ENCODE measurements at places on chromosomes 2 and 18.

GRCh38 chr2:123609077-123609476 is 416.0 kb upstream of the CNTNAP5 start:
- no peak for DNase-seq

DNA sequence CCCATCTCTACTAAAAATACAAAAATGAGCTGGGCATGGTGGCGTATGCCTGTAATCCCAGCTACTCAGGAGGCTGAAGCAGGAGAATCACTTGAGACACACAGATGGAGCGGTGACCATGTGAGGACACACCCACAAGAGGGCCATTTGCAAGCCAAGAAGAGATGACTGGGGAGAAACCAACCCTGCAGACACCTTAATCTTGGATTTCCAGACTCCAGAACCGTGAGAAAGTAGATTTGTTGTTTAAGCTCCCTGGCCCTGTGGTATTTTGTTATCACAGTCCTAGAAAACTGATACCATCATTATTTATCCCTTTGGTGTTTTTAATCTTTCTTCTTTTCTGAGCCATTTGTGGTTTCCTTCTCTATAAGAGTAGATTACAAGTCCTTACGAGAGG is 88.6 kb upstream of the ID2 start:
- no peak for DNase-seq

DNA sequence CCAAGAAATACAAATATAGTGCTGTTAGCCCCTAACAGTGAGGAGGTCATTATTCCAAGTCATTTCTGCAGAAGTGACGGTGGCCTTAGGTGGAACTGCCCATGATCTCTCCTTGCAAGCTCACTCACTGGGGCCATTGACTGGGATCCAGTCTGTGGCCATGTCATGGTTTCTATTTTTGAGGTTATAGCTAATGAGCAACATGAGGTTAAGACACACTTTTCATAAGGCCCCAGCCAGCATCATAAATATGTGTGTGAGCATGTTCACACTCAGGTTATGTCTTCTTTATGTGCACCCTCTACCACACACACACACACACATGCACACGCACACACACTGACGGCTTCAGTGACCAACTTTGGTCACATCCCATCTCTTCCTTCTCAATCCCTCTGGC is 484 bp downstream of the AFF3 start:
- DNase-seq, result no peak

DNA sequence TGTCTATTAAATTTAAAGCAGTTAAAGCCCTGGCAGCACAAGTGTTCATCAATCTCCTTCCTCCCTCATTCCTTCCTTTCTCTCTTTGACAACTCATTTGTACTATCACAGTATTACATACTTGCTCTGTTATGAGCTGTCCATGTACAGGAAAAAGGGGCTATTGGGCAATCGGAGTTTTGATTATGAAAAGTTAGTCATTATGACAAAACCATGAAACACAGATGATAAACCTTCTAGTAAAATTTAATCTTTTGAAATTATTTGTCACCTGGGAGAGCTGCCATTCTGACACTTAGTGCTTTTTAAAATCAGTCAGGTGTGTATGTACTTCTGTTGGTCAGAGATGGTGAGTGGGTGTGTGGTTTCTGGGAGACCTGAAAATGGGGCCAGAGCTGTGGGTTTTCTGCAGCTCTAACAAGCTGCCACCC is 39.4 kb downstream of the MAP4K4 start:
- no peak for DNase-seq

DNA sequence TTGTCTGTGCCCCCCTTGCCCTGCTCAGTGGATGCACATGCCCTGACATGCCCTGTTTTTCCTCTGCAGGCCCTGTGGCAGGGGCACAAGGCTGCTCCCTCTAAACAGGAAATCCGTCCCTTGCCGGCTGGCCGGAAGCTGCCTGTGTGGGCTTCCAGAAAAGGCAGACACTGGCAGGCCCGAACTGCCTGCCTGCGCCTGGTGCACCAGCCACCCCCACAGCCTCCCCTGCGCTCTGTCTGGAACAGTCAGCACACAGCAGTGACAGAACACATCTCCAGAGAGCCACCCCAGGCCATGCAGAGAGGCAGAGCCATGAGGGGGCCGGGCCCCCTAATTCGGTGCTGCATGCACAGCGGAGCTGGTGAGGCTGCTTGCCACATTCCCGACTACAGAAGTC is 33.5 kb downstream of the LOXHD1 start:
- no peak for DNase-seq

DNA sequence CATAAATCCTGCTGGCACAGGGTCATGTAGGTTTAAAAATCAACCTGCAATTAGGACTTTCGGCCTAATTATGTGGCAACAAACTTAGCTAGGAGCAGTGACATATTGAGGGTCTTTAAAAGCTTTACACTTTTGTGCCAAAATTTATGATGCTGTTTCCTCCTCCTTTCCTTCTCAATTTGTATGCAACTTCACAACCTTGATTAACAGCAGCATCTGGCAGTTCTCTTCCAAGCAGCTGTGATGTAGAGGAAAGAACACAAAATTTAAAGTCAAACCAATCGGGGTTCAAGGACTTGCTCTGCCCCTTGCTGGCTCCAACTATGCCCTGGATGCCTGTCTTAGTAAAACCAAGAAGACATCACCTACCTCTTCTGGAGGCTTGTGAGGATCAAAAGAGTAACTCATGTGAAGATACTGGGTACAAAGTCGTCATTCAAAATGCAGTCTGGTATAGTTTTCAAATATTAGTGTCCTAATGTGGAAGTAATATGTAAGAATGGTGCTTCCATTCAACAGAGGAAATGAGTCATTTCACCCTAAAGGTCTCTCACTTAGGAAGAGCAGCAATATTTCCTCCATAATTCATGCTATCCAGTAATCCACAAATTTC is 94.7 kb downstream of the ANKRD44 start:
- DNase-seq, result no peak

DNA sequence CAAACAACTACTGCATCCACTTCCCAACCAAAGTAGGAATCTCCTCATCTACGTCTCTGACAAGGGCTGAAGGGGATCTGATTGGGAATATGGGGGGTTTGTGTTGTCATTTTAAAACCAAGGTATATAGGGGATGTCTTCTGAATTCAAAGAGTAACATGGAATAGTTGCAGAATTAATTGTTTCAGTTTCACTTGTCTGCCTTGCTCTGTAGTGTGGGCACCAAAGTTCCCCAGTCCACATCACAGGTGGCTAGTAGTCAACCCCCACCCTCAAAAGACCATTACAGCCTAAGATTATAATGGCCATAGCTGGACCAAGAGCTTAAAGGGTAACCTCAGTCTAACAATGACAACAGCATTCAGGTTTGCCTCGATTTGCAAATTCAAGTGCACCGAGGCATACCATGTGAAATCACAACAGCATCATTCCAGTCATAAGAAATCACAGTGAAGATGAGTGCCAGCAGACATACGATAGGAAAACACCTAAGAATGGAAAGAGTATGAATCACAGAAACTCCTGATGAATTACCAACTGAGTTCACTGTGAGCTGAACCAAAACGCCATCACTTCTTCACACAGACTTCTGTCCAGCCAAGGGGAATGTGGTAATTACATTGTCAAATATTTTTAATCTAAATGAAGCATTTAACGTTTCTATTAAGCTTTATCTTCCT is 52.4 kb downstream of the MYO5B start:
- no peak for DNase-seq

DNA sequence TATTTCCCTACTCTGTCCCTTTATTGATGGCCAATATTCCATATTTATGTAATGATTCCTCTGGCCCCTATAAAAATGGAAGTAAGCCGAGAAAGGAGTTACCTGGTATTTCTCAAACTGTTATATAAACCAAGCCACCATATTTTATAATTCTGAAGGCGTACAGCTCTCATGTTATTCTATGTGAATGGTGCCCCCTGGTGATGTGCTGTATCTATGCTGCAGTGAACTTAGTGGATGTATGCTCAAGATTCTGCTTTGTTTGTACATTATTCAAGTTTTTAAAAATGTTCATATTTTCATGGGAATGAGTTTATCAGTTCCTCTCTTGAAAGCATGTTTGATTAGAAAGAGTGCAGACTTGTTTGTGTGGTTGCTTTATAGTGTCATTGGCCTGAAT is 194.5 kb upstream of the LRRTM1 start:
- DNase-seq, result no peak

DNA sequence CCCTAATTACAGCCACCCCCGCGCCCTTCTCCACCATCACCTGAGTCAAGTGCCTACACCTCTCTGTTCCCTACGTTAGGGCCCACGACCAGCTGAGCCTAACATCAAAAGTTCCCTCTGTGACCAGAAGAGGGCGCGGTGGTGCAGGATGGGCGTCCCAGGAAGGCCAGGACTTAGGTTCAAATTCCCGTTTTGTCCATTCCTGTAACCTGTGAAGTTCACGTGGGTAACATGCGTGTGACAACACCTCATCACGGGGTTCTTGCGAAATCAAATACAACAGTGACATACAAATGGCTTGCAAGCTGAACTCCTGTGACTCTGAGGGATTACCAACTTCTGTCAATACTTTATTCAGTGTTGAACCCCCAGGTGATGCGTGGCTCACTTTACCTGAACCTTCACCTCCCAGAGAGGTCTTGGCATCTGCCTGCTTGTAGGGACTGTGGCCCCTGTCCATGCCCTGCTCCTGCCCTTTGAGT is 207.9 kb downstream of the ARL4C start:
- DNase-seq, result peak; percentile 51

GRCh38 chr2:208386541-208386940 is 20.1 kb upstream of the PTH2R start:
- DNase-seq, result no peak

GRCh38 chr2:100939445-100939844 is 62.6 kb upstream of the RPL31 start:
- no peak for DNase-seq

GRCh38 chr2:106085181-106085940 is 108.7 kb downstream of the UXS1 start:
- no peak for DNase-seq

GRCh38 chr2:120600335-120600734 is 135.3 kb upstream of the GLI2 start:
- DNase-seq, result no peak

- DNase-seq, result no peak
Observed at GRCh38 chr2:83364264-83364663, 1094.8 kb downstream of the SUCLG1 start.

GRCh38 chr18:32422201-32422600 is 48.5 kb downstream of the GAREM1 start:
- DNase-seq, result no peak

GRCh38 chr2:39625927-39626270 is 39.8 kb upstream of the TMEM178A start:
- DNase-seq, result no peak

- DNase-seq, result no peak
Observed at GRCh38 chr2:179172894-179173293, 91.7 kb downstream of the SESTD1 start.

GRCh38 chr2:219309278-219309677 is at the start of gene PTPRN:
Gene PTPRN (minus strand): TSS chr2:219309401. CDS start chr2:219309332, 69 bp downstream.
- no peak for DNase-seq

DNA sequence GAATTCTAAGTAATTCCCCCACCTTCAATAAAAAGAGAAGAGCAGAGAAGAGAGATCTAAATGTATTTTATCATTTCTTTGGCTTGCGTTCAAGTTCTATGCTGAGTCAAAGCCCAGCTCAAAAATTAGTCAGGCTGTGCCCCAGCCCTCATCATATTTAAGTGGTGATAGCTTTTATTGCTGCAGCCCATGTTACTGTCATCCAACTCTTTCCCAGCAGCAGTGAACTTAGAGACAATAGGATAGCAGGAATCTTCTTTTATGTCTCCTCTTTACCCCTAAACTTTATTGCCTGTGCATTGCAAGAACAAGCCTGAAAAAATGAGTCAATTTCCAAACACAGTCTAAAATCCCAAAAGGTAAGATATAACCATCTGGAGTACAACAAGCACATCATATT is 1599.3 kb upstream of the PIK3C3 start:
- no peak for DNase-seq

DNA sequence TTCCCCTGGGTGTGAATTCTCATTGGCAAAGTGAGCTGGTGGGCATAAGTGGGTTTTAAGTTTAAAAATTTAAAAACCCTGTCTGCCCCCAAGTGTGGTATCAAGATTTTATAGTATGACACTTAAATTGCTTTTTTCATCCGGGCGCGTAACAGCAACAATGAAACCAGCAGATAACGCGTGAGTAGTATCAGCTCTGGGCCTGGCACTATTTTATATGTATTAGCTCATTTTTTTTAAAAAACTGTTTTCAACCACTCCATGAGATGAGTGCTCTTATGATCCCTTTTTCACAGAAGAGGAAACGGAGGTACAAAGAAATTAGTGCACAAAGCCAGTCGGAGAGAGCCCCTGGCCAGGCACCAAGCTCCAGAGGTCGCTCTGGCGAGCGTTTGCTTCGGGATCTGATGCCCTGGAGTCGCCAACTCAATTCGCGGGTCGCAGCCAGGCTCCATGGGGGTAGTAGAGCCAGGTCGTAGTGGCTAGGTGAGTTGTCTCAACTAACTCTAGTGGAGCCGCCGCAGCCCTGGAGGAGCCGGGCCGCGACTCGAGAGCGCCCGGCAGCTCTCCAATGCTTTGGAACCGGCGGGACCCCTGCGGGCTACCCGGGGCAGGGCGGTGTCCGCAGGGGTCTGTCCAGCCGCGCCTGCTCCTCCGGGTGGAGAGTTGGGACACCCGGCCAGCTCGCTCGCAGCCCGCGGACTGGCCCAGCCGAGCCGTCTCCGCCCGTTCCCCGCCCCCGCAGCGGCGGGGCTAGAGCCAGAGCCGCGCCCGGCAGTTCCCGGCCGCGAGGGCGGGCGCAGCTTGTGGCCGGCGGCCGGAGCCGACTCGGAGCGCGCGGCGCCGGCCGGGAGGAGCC is at the start of gene IL1R1:
IL1R1 (plus strand) TSS at position 777 of the 859 bp plus-strand sequence. CDS start 14,979 bp downstream, outside the sequence.
- DNase-seq, result peak; percentile 93

GRCh38 chr18:9756933-9757470 is 48.9 kb downstream of the RAB31 start:
- DNase-seq, result no peak

DNA sequence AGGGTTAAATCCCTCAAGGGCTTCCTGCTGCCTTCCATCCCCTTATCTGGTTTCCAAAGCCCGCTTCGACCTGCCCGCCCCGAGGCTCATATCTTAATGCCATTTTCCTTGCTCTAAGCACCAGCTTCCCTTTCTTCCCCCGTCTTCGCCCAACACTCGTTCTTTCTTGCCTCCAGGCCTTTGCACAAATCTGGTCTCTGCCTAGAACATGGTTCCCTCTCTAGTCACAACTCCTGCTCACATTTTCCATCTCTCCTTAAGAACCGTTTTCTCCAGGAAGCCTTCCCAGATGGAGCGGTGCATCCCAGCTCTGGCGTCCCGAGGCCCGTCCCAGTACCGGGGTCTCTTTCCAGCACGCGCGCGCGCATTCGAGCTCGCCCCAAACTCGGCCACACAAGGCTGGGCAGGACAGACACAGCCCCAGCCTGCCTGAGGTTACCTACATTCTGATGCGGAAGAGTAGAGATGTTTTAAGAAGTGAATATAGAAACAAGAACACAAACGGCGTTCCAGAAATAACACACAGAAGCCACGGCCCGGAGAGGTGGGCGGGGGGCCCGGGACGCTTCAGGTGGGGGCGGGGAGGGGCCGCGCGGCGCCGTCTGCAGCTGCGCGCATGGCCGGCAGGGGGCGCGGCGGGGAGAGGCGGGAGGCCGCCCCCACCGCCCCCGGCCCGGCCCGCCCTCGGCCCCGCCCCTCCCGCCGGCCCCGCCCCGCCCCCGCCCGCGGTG is at the start of gene DGKD:
DGKD (plus strand) TSS at position 726 of the 731 bp plus-strand sequence. CDS start 25 bp downstream, outside the sequence.
- peak; percentile 90 for DNase-seq
